NCI-H187 (cell line): ENCODE measurements at places on chromosomes 16 and 17.

GRCh38 chr17:55452139-55452790, 30.6 kb upstream of the MMD start:
- no peak for DNase-seq

DNA sequence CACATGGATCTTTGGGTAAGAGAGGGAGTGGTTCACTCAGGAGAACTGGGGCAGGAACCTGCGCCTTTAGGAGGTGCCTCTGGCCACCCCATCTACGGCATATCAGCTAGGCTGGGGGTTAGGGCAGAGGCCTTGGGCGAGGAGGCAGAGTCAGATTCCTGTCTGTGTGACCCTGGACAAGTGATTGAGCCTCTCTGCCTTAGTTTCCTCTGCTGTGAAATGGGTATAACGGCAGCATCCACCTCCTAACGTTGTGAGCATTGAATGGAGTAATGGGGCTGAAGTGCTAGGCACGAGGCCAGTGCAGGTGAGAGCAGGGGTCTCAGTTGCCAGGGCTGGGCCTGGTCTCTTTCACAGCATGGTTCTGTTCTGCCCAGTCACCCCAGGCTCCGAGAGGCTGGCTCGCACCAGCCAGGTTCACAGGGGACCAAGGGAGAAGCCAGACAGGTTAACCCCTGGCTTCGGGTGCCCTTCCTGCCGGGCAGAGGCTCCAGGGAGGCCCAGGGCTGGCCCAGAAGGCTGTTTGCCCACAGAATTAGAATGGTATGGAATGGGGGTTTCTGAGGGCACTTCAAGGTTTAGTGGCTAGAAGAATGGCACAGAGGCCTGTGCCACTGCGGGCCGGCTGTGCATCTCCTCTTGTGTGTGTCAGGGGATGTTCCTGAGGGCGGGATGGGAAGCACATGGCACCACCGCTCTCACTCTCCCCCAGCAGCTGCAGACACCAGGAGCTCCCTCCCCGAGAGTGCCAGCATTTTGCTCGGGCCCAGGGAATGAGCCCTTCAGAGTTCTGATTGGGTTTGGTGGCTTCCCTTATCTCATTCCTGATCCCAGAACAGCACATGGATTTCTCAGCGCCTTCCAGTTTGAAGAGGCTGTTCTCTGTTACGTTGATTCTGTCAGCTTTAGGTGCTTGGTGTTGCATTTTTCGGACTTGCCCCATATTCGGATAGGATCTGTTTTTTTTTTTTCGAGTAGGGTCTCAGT, 23.8 kb downstream of the UNC13D start:
- no peak for DNase-seq

- DNase-seq, result no peak
These were observed 45.7 kb upstream of the KPNB1 start for GRCh38 chr17:47603830-47604597.

- DNase-seq, result no peak
These were observed 41.7 kb downstream of the RMI2 start for GRCh38 chr16:11386791-11387546.

DNA sequence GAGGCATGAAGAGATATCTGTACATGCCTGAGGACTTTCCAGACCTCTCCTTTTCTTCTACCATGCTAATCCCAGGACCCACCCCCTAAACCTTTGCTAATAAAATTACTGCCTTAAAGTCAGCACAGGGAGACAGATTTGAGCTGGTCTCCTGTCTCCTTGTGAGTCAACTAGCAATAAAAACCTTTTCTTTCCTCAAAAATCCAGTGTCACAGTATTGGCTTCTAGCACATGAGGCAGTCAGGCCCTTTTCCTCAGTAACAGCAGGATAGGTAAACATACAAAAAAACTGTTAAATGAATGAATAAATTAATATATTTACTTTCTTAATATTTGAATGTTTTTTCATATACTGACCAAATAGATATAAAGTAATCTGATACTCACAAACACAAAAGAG, 41.3 kb downstream of the ABCA10 start:
- DNase-seq, result no peak

GRCh38 chr16:69363281-69363717, 11.7 kb upstream of the TMED6 start:
- no peak for DNase-seq

DNA sequence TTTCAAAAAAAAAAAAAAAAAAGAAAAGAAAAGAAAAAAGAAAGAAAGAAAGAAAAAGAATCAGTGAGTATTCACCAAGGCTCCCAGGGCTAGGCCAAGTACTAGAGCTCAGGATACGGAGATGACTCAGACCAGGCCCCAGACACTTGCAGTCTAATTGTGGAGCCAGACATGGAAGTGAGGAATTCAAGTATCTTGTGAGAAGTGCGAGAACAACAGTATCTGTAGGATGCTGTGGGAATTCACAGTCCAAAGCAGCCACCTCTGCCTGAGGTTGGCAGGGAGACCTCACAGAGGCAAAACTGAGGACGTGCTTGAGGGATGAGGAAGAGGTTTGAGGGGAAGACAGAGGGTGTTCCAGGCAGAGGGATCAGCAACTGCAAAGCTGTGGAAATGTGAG, 14.0 kb upstream of the ALDOA start:
- DNase-seq, result no peak

DNA sequence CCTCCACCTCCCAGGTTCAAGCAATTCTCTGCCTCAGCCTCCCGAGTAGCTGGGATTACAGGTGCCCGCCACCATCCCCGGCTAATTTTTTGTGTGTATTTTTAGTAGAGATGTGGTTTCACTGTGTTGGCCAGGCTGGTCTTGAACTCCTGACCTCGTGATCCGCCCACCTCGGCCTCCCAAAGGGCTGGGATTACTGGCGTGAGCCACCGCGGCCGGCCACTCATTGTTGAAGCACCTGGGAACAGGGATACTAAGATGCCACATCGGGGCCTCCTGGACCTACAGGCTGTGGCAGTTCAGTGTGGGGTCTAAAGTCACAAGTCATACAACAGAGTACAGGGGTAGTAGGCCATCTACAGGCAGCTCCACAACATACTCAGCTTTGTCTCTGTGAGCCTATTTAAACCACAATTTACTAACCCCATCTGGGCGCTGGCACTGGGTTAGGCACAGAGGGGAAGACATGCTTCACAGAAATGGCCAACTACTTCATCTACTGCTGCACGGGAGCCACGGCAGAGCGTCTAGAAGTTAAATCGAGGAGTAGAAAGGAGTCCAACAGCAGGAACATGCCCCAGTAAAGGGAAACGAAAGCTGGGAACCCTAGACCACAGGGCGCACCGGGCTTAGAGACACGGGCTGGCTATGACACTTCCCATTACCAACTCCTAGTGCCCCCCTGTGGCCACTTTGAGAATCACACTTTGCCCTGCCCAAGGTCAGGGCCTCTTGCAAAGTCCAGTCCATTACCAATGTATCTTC, 4.3 kb downstream of the VAMP2 start:
- peak; percentile 48 for DNase-seq

- no peak for DNase-seq
These were observed 10.8 kb downstream of the ZNF469 start for GRCh38 chr16:88393571-88393970.

DNA sequence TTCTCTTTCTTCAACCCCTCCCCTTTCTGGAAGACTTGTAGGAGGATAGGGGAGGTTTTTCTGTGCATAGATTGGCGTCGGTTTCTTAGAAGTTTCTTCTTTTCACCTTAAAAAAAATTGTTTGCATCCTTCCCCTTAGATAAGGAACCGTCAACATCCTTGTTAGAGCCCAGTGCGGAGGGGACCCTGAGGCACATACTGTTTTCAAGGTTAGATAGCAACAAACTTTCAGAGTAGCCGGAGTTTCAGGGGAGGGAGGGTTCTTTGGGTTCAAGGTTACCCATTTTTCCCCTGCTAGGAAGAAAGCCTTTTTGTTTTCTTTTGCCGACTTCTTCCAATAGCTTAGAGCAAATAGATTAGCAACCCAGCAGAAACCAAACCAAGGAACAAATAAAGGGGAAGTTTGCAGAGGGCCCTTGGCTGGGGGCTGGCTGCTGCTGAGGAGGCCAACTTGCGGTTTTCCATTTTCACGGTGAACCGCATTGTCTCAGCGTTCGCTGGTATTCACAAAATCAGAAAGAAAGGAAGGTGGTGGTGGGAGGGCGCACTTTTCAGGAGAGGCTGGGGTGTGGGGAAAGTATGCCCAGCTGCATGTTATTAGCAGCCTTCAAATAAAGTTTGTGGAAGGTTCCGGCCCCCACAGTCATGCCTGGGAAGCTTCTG, 28.8 kb downstream of the MSI2 start:
- DNase-seq, result no peak

- no peak for DNase-seq
These were observed 11.7 kb downstream of the MYH10 start for GRCh38 chr17:8618825-8619224.

DNA sequence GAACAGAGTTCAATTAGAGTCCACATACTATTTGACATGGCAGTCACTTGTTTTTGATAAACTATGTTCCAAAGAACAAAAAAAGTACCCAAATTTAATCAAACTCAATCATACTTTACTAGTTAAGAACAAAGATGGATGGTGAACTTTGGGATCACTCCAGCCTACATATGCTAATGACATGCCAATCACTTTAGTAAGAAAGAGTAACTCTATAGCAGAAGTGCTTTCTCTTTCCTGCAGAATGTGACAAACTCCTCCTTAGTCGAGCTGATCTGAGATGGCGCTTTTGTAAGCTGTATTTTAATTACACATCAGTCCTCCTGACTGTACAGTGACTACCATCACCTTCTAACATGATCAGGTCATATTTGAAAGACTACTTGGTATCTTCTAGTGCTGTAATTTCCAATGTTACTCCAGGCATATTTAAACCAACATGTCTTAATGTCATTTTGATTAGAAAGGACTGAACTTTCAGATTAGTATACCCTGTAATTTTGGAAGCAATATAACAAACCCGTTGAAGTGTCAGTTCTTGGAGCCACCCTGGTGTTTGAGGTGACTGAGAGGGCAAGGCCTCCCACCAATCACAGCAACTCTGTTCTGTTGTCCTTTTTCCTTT, 4.1 kb downstream of the NETO2 start:
- no peak for DNase-seq

- no peak for DNase-seq
These were observed 6.2 kb upstream of the TMEM94 start for GRCh38 chr17:75450270-75450669.

DNA sequence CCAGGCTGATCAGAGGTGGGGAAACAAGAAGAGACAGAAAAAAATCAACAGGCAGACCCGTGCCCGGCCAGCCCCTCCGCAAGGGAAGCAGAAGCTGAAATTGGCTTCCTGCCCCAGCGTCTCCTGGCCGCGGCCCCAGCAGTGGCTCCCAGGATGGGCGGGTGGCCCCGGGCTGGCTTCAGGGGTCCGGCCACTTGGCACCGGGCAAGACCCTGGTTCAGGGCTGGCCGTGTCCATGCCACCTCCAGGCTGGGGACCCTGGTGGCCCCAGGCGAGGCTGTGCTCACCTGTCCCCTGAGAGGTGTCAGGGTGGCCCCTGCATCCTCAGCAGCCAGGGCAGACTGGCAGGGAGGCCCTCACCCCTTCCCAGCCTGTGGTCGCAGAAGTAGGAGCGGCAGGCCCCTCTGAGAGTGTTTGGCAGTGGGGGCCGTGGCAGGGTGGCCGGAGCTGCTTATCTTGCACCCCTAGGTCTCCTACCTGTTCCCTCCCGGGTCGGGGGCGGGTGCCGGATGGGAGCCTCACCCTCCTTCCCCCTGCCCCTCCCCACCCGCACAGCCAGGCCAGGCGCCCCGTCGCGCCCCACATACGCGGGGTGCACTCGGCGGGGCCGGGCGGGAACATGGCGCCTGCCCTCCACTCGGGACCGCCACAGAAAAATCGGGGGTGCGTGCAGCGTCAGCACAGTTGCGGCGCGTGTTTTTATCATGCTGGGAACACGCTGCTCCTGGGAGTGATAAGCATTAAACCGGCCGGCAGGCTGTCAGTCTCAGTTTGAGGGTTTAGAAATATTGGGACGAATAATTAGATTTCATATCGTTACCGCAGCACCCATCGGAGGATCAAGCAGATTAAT, 46.7 kb upstream of the ZC3H18 start:
- no peak for DNase-seq

DNA sequence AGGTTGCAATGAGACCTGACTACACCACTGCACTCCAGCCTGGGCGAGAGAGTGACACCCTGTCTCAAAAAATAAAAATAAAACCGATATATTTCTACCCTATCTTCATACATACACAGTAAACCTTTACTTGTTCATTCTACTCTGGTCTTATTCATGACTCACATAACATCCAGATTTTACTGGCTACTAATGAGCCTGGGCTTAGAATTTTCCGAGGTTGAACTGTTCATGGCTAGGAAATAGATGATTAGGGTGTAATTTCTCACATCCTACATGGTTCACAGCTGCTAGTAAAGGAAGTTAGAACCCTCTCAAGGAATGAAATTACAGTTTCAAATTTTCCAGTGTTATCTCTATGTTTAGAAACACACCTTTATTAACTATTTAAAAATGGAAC, 14.7 kb downstream of the GSPT1 start:
- DNase-seq, result no peak

- DNase-seq, result no peak
These were observed 12.3 kb upstream of the SPAG9 start for GRCh38 chr17:51132964-51133319.

- DNase-seq, result no peak
These were observed 88.3 kb upstream of the PLEKHM1 start for GRCh38 chr17:45578516-45579455.

- no peak for DNase-seq
These were observed 26.9 kb downstream of the PTRH2 start for GRCh38 chr17:59680314-59680713.

DNA sequence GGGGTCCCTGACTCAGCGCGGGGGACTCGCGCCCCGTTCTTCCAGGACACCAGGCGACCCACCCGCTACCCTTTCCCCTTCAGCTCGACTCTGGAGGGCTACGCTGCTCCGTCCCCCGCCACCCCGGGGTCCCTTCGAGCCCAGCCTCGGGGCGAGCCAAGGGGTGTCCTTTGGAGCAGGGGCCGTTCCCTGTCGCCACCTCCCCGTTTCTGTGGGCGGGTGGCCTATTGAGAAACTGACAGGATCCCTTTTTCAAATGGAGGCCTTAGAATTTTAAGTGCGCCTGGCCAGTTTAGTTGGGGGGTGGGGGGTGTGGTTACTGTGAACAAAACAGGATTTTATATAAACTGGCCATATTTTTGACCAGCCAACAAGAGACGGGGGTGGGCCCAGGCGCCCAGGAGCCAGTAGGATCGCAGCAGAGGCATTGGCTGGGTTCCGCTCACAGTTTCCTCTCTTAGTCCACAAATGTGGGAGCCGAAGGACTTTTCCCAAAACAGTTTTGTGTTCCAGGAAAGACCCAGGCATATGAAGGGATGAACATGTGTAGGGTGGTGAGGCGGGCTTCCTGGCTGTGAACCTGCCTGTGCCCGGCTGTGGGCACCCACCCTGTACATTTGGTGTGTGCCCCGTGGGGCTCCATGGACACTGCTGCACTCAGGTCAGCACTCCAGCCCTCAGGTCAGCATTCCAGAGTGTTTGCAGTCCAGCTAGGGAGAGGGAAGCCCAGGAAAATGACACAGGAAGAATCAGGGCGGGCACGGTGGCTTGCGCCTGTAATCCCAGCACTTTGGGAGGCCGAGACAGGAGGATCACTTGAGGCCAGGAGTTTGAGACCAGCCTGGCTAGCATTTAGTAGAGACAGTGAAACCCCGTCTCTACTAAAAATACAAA, 722 bp upstream of the TIMP2 start:
- no peak for DNase-seq

- DNase-seq, result no peak
These were observed 36.3 kb downstream of the OR1D5 start for GRCh38 chr17:3026856-3027751.
